ENCODE measurements at places on chromosomes 4 and X. TPM values are rescaled to one million over a fixed set of nuclear protein-coding genes. Genes with fewer than 3 reads are reported as not detected.

GRCh38 chr4:13174926-13175325 is 309.2 kb downstream of the RAB28 start:
- peak overlapping the region; percentile 53 for H3K27ac ChIP-seq
- H3K36me3 ChIP-seq: no peaks in the 10 kb centered on the region
- no peaks in the 10 kb centered on the region for H3K4me1 ChIP-seq
- H3K4me3 ChIP-seq: no peak overlapping the region
- DNase-seq: no peak

DNA sequence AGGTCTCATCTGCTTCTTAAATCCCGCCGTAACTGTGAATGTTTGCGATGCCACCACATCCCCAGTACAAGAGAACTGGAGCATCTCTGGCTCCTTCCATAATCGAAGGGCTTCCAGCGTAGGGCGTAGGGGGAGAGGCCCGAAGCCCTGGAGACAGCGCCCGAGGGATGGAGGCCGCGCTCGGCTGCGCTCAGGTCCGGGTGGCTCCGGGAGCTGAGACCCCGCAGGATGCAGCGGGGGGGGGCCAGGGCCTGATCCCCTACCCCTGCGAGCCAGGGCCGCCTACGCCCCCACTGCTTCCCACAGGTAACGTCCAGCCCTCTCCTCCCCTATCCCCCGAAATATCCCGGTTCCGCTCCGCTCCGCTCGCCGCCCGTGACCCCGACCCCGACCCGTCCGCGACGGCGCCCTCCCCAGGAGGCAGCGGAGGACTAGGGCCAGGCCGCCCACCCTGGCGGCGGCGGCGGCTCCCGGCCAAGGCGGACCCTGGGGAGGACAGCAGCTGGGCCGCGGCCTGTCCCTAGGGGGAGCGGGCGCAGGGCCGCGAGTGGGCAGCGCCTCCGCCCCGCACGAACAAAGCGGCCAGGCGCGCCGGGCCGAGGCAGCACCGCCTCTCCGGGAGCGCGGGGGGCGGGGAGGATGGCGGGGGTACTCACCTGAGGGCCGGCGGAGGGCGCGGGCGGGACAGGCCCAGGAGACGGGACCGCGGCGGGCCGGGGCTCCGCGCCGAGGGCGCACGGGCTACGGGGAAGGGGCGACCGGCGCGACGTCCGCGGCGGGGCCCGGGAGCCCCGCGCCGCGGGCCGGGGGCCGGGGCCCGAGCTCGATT is 723 bp downstream of the WDFY3 start:
- H3K36me3 ChIP-seq: no peaks in the 10 kb centered on the region
- peaks cover 26% of the 10 kb centered on the region for H3K4me1 ChIP-seq
- H3K27me3 ChIP-seq: no peaks in the 10 kb centered on the region
- peak overlapping the region; percentile 96 for H3K4me3 ChIP-seq

DNA sequence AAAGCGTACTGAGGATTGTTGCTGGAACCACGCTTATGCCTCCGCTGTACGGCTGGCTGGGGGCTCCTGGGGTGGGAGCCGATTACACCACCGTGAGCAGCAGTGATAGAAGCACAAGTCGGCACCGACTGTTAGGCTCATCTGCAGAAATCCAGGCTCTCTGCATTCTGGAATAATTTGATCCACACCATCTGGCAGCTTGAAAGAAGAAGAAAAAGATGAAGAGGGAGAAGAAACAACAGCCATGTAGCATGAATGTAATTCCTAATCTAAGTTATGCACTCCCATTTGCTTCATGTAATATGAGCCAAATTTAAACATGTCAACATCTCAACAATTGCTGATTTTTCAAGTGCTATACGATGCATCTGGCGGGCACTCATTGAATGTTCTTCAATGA is 84.6 kb upstream of the DHX15 start:
- H3K36me3 ChIP-seq: no peaks in the 10 kb centered on the region
- H3K27ac ChIP-seq: no peak overlapping the region
- H3K27me3 ChIP-seq: no peaks in the 10 kb centered on the region
- H3K4me3 ChIP-seq: no peak overlapping the region
- DNase-seq: no peak

Gene EDNRA
- 9.5 TPM for total RNA-seq

DNA sequence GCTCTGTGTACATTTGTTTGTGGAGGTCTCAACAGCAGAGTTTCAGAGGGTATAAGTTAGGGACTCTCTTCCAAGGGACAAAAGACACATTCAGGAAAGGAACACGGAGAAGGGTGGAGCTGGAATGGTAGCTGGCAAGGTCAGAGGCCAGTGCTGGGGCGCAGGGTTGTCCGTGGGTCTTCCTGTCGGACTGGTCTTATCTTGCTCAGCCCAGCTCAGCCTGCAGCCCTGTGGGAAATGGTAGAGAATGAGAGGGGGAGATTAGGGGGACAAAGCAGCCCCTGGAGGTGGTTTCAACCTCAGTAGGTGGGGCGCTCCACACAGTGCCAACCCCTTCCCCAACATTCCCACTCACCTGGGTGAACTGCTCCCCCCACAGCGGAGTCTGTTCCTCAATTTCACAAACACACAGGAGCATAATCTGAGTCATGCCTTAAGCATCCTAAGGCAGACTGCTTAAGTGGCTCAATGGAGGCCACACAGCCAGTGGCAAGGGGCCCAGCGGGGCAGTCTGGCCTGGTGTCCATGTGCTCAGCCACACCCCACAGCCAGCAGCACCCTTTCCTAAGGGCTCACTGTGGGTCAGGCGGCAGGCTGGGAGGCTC is 6.9 kb upstream of the HDAC6 start:
- H3K27me3 ChIP-seq: no peaks in the 10 kb centered on the region
- H3K4me1 ChIP-seq: no peaks in the 10 kb centered on the region
- no peak overlapping the region for H3K4me3 ChIP-seq
- no peaks in the 10 kb centered on the region for H3K36me3 ChIP-seq

Gene GLRB
- total RNA-seq: 6.1 TPM

DNA sequence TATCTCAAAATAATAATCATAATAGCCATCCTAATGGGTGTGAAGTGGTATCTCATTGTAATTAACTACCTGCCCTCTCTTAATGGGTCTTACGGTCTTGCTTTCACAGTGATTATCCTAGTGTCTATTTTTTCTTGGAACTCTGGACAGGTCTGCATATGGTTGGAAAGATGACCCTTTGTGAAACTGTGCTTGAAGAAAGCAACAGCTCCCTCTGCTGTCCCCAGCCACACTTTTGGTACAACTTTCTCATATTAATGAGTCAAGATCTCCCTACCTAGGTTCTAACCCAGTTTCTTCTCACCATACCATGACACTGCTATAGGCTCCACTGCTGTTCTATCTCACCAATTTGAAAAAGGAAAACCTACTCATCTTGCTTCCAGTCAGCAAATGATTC is 2.4 kb downstream of the TFDP3 start:
- H3K36me3 ChIP-seq: no peaks in the 10 kb centered on the region
- no peaks in the 10 kb centered on the region for H3K4me1 ChIP-seq
- no peaks in the 10 kb centered on the region for H3K27me3 ChIP-seq
- no peak for DNase-seq
- no peak overlapping the region for H3K4me3 ChIP-seq

DNA sequence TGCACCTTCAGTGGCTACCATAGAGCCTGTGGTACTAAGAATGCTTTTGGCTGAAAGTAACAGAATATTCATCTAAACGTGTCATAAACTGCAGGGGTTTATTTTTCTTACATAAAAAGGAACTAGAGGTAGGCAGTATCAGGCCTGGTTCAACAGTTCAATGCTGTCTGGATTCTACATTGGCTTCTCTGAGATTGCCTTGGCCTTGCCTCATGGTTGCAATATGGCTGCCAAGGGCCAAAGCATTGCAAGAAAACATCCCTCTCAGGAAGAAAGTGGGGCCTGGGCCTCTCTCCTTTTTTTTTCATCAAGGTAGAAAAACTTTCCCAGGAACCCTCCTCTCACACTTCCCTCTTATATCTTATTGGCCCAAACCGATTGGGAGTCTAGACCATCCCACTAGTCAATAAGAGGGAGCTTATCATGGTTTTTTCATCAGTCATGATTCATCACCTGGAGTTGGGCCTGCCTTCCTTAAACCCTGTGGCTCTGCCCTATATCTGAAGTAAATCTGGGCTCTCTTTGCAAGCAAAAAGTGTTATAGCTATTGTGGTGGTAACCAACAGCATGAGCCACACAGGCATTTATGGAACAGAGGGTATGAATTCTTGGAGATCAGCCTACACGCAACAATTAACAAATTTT is 1.8 kb upstream of the DOCK11 start:
- peaks cover 3% of the 10 kb centered on the region for H3K4me1 ChIP-seq
- H3K27ac ChIP-seq: no peak overlapping the region
- H3K36me3 ChIP-seq: no peaks in the 10 kb centered on the region
- no peaks in the 10 kb centered on the region for H3K27me3 ChIP-seq
- no peak overlapping the region for H3K4me3 ChIP-seq
- DNase-seq: no peak

DNA sequence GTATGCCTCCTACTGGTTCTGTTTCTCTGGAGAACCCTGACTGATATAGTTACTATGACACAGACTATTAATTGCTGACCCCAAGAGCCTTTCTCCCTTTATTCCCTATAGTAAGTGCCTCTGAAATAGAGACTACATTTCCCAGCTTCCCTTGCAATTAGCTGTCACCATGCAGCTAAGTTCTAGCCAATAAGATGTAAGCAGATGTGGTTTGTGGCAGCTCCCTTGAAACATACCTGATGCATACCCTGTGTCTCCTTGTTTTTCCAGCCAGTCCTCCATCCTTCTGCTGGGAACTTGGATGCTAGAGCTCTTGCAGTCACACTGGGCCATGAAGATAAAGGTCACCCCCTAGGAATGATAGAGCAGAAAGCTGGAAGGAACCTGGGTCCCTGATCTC is 9.7 kb upstream of the TMEM165 start:
- DNase-seq: no peak
- no peaks in the 10 kb centered on the region for H3K36me3 ChIP-seq
- no peaks in the 10 kb centered on the region for H3K4me1 ChIP-seq
- no peak overlapping the region for H3K27ac ChIP-seq
- no peaks in the 10 kb centered on the region for H3K27me3 ChIP-seq
- H3K4me3 ChIP-seq: no peak overlapping the region

DNA sequence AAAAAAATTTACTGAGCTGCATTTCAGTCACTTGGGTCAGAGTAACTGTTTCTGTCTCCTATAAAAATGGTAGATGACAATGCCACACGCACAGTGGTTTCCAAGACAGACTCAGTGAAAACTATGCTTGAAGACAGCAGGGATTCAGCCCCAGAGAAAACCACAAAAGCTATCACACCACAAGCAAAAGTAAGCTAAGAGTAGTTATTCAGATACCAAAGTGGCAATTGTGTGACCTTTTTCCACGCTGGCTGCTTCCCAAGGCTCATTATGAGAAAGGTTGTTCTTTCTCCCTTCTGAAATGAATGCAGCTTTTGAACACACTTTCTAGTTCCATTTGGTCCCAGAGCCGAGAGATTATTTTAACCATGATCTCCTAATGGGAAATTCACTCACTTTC is 46.4 kb upstream of the GPM6B start:
- no peaks in the 10 kb centered on the region for H3K36me3 ChIP-seq
- H3K27me3 ChIP-seq: no peaks in the 10 kb centered on the region
- H3K4me3 ChIP-seq: no peak overlapping the region
- H3K27ac ChIP-seq: no peak overlapping the region
- H3K4me1 ChIP-seq: no peaks in the 10 kb centered on the region
- DNase-seq: no peak

- no peak for DNase-seq
- H3K27ac ChIP-seq: no peak overlapping the region
- no peak overlapping the region for H3K4me3 ChIP-seq
- H3K4me1 ChIP-seq: no peaks in the 10 kb centered on the region
- H3K27me3 ChIP-seq: no peaks in the 10 kb centered on the region
Measured at GRCh38 chrX:72101597-72102037, 30.1 kb downstream of the RTL5 start.

DNA sequence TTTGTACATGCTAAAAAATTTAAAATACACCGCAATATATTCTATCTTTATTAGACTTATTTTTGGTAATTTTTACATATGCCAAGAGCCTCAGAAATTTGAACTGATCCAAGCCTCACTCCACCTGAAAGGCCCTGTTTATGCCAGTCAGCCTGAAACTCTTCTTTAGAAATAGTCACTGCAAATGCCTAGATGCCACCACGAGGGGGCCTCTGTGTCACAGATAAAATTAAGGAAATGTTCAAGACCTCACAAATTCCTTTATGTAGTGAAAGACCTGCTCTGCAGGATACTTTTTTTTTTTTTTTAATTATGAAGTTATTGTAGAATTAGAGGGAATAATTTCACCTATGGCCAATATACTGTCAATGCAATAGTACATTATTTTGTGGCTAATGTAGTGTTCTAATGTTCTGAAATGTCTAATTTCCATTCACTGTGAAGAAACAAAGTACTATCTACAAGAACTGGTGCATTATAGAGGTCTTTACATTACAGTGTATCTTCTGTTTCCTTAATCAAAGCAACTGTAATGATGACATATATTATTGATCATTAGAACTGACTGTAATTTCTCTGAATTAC is 69.8 kb downstream of the DTHD1 start:
- H3K27ac ChIP-seq: no peak overlapping the region
- H3K36me3 ChIP-seq: no peaks in the 10 kb centered on the region
- DNase-seq: peak; percentile 71

DNA sequence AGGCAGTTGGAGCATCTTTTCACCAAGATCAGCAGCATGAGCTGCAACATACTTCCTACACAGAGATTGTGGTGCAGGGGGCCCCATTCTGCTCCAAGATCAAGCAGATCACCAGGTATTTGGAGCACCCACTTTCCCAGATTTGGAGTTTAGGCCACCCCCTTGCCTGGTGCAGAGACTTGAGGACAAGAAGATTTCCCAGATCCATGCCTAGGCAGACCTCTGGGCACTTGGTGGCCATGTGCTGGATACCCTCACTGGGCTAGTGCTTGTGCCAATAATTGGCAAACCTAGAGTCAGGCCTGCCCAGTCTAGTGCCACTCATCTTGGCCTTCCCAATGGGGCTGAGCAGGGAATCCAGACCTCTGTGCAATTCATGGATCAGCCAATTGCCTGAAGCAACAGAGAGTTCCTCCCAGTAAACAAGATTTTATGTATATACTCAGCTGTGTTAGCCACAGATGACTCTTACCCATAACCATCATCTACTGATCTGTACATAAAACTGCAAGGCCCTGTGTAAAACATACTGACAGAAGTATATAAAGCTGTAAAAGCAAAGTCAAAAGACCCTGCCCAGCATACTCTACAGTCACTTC is 228.4 kb upstream of the EMCN start:
- H3K27me3 ChIP-seq: no peaks in the 10 kb centered on the region
- no peak overlapping the region for H3K27ac ChIP-seq
- H3K4me1 ChIP-seq: no peaks in the 10 kb centered on the region
- DNase-seq: peak; percentile 48
- no peaks in the 10 kb centered on the region for H3K36me3 ChIP-seq

Gene DCAF12L2
- total RNA-seq: 1.4 TPM

Gene EFHC2
- total RNA-seq: 2.7 TPM

- H3K27me3 ChIP-seq: no peaks in the 10 kb centered on the region
- H3K4me1 ChIP-seq: no peaks in the 10 kb centered on the region
- no peaks in the 10 kb centered on the region for H3K36me3 ChIP-seq
- DNase-seq: no peak
- H3K27ac ChIP-seq: no peak overlapping the region
Measured at GRCh38 chr4:71833232-71833900, 49.5 kb upstream of the GC start.

Gene SULT1B1
- 1.2 TPM for total RNA-seq

GRCh38 chrX:136076942-136077341 is 70.4 kb upstream of the FHL1 start:
- no peak overlapping the region for H3K27ac ChIP-seq
- H3K27me3 ChIP-seq: no peaks in the 10 kb centered on the region
- DNase-seq: no peak
- no peak overlapping the region for H3K4me3 ChIP-seq
- H3K36me3 ChIP-seq: no peaks in the 10 kb centered on the region
- no peaks in the 10 kb centered on the region for H3K4me1 ChIP-seq

Gene PLP1
- 32.7 TPM for total RNA-seq

- no peak overlapping the region for H3K27ac ChIP-seq
- no peaks in the 10 kb centered on the region for H3K27me3 ChIP-seq
- no peak for DNase-seq
- no peaks in the 10 kb centered on the region for H3K4me1 ChIP-seq
- H3K36me3 ChIP-seq: no peaks in the 10 kb centered on the region
Measured at GRCh38 chr4:139267301-139267700, 12.7 kb downstream of the MGARP start.

Data from sigmoid colon (tissue), 7 donors.